ENCODE measurements at places on chromosomes 2 and 18.
A peak's percentile ranks its signal among the peaks of the same experiment; 100 is the strongest.

GRCh38 chr2:96959406-96960110, 26.8 kb downstream of the FAM178B start:
- DNase-seq: no peak

DNA sequence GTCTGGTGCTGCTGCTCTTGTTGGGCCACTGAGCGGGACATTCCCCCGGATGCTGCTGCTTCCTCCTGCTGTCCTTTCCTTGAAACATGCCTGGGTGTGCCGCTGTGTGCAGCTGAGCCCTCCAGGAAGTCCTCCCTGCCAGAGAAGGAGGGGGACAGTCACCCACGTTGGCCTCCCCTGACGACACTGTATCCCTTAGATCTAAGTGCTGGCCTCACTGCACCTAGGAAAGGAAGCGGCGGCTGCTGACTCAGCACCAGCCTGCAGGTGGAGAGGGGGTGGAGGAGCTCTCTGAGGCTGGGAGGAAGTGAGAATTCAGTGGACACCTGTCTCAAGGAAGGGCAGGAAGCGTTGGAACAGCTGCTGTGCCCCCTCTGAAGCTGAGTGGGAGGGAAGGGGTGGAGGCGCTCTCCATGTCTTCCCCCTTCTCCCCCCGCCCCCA, 239.8 kb downstream of the HAUS1 start:
- DNase-seq: peak; percentile 54

DNA sequence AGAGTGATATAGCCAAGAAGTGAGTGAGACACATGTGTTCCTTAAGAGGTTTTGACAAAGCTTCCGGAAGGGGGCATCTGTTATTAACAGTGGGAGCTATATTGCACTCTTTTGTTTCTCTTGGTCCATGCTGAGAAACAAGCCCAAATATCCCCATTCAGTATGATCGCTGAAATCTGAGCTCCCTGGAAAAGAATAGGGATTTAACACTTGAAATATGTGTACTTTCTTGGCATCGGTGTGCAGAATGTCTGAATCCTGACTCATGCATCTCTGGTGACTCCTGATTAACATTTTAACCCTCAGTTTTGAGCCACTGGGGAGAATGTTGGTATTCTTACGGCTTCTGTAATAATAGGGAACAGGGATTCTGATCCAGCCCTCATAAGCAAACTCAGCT, 448.1 kb downstream of the TSN start:
- no peak for DNase-seq

GRCh38 chr2:188884046-188884445, 90.1 kb upstream of the COL3A1 start:
- DNase-seq: no peak

DNA sequence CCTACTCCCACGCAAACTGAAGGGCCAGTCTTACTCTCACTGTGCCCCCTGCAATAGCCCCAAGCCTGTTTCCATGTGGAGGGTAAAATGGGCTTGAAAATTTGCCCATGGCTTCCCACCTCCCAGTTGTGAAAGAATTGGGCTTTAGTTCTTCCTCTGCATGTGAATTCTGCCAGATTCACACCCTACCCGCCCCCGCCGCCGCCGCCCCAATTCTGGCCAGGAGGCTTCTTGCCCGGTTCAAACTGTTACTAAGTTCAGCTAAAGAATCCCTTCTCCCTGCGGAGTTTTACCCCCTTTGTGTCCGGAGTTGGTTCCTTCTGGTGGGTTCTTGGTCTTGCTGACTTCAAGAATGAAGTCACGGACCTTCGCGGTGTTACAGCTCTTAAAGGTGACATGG, 25.5 kb upstream of the SAP130 start:
- no peak for DNase-seq

- DNase-seq: no peak
These were observed 40.3 kb downstream of the LHCGR start for GRCh38 chr2:48715042-48715899.

DNA sequence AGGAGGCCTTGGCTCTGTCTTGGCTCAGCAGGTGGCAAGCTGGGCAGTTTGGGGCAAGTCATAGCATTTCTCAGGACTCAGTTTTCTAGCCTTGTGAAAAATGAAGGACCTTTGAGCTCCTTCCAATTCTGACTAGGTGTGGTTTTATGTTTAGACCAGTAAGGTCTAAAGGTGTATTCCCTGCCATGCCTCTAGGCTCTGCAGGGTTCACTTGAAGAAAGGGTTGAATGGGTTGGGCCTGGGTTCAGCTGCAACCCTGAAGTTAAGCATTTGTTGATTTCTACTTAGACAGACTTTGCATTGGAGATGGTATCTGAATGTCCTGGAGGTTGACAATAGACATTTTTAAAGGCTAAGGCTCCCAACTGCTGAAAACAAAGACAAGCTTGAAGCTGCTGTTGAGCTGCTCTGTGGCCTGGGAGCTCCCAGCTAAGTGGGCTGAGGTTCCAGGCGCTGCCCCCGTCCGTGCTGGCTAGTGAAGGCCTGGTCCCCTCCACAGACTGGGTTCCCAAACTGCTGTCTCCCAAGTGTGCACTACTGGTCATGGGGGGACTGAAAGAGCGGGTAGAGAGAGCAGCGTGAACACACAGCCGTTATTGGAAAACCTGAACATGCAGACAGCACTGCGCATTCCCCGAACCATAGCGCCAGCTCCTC, 100.7 kb upstream of the SMAD7 start:
- DNase-seq: no peak

GRCh38 chr2:205495819-205496218, 186.5 kb upstream of the NRP2 start:
- DNase-seq: no peak

- DNase-seq: no peak
These were observed 80.9 kb downstream of the BCL2 start for GRCh38 chr18:63238693-63239075.

DNA sequence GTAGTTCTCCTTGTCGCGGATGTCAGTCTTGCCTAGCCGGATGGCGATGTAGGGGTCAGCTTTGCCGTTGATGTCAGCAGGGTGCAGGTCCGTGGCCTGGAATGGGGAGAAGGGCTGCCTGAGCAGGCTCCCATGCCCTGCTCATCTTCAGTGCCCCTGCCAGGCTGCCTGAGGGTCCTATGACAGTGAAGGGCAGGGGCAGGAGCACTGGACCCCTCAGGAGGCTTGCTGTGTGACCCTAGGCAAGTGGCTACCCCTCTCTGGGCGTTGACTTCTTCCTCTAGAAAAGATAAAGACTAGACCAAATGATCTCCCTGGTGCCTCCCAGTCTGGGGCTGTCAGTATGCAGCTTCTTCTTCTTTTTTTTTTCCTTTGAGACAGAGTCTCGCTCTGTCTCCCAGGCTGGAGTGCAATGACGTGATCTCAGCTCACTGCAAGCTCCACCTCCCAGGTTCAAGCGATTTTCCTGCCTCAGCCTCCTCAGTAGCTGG, 11.9 kb downstream of the OTOF start:
- no peak for DNase-seq

GRCh38 chr2:24721470-24721869, 71.7 kb downstream of the PTRHD1 start:
- peak; percentile 4 for DNase-seq

- no peak for DNase-seq
These were observed 47.4 kb downstream of the RPE start for GRCh38 chr2:210049831-210050230.

GRCh38 chr18:53944721-53945120, 279.7 kb downstream of the MBD2 start:
- no peak for DNase-seq

DNA sequence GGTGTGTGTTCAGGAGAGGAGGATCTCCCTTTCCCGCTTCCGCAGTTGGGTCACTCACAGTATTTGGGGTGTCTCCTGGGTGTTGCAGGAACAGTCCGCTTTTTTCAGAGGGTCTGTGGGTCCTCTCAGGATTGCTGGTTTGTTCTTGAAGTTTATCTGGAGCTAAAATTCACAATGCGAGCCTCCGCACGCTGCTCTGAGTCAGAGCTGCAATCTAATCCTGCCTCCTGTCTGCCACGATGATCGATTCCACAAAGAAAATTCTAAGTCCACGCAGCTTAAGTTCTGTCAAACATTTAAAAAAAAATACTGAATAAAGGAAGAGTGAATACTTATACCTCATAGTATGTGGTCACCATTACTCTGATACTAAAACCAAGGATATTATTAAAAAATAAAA, 76.5 kb downstream of the RAD51AP2 start:
- DNase-seq: no peak

DNA sequence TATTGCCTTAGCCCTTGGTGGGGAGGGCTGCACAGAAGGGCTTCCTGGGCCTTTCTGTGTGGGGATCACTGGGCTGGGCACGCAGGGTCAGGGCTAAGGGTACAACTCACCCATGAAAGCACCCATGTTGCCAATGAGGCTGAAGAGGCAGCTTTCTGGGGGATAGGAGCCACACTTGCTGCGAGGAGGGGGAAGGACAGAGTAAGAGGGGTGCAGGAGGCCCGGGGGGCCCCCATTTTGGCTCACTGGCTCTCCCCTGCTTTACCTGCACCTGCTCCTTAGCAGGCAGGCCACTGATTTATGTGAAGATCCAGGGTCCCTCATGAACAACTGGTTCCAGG, 2.3 kb downstream of the TMEM150A start:
- no peak for DNase-seq

DNA sequence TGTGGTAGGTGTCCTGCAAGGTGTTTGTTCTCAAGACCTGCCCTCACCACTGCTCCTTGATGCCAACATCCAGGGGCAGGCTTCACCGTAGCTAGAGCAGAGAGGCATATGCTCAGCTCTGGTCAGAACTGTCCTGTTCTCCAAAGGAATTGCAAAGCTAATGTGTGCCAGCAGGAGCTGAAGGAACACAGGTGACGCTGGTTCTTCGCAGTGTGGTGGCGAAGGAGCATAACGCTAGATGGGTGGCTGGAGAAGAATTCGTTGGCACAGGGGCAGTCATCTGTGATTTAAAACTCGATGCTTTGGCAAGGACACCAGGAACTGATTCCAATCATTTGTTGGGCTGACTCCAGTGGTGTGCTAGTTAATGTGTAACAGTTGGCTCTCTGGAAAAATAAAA, 11.4 kb upstream of the PER2 start:
- DNase-seq: no peak

GRCh38 chr2:42844901-42845821, 52.8 kb upstream of the HAAO start:
- DNase-seq: no peak
